Stimulated activated naive CD8-positive, alpha-beta T cell treated with anti-CD3 and anti-CD28 coated beads, Interleukin-15, Interleukin-2, amounts not matched to agents 100 U/mL and 50 U/mL, for 24 hours (primary cell): ENCODE measurements at places on chromosomes 5 and 9.
A peak's percentile ranks its signal among the peaks of the same experiment; 100 is the strongest.

- peak; percentile 44 for DNase-seq
Measured at GRCh38 chr5:77957-78804, 13.8 kb upstream of the PLEKHG4B start.

DNA sequence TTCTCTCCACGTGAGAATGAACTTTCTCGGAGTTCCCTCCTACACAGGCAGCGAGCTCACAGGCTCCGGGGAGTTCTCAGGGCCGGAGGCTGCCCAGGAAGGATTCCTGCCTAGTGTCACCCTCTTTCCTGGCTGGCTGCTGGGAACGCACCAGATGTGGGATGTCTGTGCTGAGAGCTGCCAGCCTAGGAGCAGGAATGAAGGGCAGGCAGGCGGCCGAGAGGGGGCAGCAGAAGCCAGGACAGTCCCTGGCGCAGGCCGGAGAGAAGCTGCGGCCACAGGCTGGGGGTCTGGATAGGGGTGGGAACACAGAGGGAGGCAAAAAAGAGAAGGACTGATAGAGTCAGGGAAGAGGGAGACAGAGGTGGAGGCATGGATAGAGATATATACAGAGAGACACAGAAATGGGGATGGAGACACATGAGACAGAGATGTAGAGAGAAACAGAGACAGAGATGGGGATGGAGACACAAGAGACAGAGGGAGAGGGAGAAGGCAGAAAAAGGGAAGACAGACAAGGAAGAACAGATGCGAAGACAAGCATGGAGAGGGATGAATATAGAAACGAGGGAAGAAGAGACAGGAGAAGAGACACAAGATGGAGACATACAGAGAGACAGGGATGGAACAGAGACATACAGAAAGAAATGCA, 25.3 kb upstream of the ENHO start:
- DNase-seq: peak; percentile 62

DNA sequence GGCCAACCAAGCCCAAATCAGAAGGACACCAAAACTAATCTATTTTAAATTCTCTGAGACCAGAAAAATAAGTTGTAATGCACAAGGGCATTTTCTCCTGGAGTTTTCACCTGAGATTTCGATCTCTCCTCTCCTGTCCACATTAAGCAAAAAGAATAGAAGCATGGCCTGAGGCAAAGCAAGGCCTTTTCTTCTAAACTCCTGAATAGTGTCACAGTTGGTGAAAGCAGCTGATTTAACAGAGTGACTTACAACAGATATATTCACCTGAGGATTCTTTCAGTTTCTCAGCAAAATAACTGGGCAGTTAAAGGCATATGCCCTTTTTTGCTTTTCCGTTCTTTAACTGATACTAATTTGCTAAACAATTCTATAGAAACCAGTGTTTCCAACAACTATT, 547.7 kb downstream of the EFNA5 start:
- DNase-seq: no peak

GRCh38 chr9:123922431-123922830, 7.5 kb downstream of the DENND1A start:
- no peak for DNase-seq

GRCh38 chr9:27626244-27627187, 53.2 kb upstream of the C9orf72 start:
- no peak for DNase-seq

- DNase-seq: no peak
Measured at GRCh38 chr5:139232147-139232724, 34.1 kb upstream of the SIL1 start.

GRCh38 chr5:102511666-102512065, 12.9 kb upstream of the SLCO6A1 start:
- DNase-seq: no peak

DNA sequence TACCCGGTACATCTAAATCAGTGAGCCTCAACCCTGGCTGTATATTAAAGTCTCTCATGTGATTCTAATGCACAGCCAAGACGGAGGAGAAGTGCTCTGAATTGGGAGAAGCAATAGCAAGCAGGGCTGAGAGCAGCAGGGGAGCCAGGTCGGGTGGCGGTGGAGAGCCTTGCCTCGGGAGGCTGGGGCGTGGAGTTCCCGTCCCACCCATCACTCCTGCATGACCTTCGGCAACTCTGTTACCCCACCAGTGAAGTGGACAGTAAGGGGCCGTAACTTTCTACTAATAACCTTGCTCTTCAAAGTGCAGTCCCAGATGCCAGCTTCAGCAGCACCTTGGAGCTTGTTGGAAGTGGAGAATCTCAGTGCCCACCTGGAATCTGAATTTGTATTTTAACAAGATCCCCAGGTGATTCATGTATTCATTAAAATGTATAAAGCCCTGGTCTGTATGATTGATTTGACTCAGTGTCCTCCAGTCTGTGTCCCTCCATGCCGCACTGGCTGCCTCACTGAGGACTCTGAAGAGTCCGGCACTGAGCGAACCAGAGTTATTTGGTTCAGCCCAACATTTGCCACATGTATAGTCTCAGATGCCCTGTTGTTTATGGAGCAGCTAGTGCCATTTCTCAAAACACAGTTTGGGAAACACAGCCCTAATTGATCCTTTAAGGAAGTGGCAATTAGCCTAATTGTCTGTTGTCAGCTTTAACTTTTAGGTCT, 6.5 kb downstream of the ERGIC1 start:
- no peak for DNase-seq

GRCh38 chr5:82418608-82418950, 140.4 kb upstream of the RPS23 start:
- DNase-seq: no peak

GRCh38 chr9:72006501-72006900, 53.9 kb downstream of the C9orf57 start:
- DNase-seq: no peak

GRCh38 chr5:114174837-114175236, 187.0 kb upstream of the KCNN2 start:
- DNase-seq: no peak

- peak; percentile 14 for DNase-seq
Measured at GRCh38 chr5:143826951-143827444, 15.0 kb downstream of the HMHB1 start.

DNA sequence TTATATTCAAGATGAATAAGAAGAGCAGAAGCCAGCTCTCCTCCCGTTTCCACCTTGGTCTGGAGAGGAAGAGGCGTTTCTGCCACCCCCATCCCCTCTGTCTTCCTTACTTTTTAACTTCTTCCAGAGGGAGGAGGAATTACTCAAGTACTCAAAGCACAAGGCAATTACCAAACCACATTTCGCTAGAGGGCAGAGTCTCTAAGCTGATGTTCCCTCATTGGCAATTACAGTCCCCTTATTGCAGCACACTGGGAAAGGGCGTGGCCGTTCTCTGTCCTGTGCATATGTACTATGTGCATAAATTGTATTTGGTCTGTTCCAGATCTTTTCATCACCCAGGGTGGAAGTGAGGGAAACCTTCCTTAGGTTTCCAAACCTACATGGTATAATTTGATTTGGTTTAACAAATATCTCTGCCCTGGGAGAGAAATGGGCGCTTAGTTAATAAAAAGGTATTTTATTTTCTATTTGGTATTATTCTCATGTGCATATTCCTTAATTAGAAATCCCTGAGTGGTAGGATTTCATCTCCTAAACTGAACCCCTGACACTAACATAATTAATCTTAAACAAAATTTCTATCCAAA, 29.8 kb upstream of the ALDOB start:
- no peak for DNase-seq

GRCh38 chr5:96624596-96624995, 37.6 kb upstream of the CAST start:
- DNase-seq: no peak

GRCh38 chr9:69391946-69392345, 66.9 kb downstream of the ENTREP1 start:
- no peak for DNase-seq
